ENCODE measurements at places on chromosomes 12 and 14.
A peak's percentile ranks its signal among the peaks of the same experiment; 100 is the strongest.

GRCh38 chr12:31440586-31440985 lies 114.6 kb upstream of the SINHCAF start:
- DNase-seq = no peak

DNA sequence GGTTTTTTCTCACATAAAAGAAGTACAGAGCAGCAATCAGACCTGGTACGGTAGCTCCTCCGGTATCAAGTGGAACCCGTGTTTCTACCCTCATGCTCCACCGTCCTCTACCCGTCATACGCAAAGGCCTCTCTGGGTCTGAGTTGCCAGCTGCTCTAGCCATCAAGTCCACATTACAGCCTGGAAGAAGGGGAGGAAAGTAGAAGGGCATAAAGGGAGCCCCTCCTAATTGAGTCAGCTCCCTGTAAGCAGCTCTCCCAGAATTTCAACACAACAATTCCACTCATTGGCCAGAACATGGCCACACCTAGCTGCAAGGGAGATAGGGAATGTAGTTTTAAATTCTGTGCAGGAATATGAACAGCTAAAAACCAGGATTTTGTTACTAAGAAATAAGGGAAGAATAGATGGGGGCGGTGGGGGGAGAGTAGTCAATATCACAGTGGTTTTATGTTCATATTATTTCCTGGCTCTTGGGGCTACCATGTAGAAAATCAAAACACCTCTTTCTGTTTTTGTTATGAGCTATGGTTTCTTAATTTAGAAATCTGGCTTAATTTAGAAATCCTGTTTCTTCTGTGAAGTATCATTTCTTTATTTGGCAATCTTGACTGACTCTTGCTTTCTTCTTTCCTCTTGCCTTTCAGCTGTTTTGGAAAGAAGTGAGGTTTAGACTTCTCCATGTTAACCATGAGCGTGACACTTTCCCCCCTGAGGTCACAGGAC lies 103.9 kb downstream of the AKAP6 start:
- DNase-seq = no peak

DNA sequence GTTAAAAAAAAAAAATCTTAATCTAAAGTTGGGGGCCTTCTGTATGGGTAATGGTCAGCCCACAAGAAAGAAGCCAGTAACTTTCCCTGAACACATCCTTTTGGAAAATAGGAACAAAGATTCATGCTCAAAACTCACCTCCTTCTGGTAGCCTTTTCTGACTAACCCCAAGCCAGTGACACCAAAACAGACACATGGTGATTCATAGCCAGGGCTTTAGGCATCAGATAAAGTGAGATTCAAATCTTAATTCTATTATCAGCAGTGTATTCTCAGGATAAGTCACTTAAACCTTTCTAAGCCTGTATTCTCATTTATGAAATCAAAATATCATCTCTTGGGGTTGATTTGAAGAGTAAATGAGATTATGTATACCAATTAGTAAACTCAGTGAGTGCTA lies 4.9 kb downstream of the ATP5MC2 start:
- no peak for DNase-seq

DNA sequence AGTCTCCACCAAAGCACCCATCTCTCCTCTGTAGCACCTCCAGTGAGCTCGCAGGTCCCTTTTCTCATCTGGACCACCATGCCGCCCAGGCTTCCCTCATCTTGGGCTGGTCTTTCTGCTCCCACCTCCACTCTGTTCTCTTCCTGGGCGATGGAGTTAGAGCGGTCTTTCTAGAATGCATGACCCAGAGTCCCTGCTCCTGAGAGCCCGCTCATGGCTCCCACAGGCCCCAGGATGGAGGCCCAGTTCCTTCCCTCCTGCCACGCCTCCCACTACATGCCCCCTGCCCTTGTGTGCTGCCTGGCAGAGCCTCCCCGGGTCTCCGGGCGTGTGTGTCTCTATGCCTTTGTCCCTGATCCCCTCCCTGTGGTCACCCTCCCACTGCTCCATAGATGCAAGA lies 100.7 kb upstream of the RTL1 start:
- no peak for DNase-seq

- DNase-seq = no peak
Measured at GRCh38 chr12:9169979-9170634, 38.1 kb downstream of the PZP start.

GRCh38 chr12:100450735-100451134 lies 22.9 kb upstream of the NR1H4 start:
- no peak for DNase-seq

DNA sequence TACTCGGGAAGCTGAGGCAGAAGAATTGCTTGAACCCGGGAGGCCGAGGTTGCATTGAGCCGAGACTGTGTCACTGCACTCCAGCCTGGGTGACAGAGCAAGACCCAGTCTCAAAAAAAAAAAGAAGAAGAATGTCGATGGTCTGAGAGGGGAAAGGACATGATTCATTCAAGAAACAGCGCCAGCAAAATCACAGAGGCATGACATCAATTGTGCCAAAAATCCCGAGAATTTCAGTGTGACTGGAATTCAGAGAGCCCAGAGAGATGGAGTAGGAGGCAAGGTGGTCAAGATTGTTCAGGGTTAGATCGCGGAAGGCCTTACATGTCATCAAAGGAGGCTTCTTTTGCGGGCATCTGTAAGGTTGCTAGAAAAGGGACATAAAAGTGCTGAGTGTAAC lies 483.3 kb downstream of the VRK1 start:
- no peak for DNase-seq

DNA sequence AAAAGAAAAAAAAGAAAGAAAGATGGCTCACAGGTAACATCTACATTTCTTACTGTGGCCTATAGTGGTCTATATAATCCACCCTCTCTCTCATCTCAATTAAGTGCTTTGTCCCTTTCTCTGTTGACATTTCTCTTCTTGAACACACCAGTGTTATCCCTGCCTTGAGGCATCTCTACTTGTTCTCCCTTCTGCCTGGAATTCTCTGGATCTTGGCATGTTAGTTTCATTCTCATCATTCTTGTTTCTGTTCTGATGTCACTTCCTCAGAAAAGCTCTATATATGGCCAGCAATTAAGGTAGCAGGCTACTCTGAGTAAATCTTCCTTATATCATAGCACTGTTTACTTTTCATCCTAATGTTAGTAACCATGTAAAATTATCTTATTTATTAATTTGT lies 155.7 kb upstream of the PDZRN4 start:
- DNase-seq = no peak

- DNase-seq = peak; percentile 81
Measured at GRCh38 chr12:12813120-12814101, at the start of gene DDX47. TSS of gene DDX47 (plus strand) at chr12:12813346. CDS start at chr12:12813368, 22 bp downstream.

- DNase-seq = no peak
Measured at GRCh38 chr12:48681399-48681709, 684 bp downstream of the KANSL2 start.

DNA sequence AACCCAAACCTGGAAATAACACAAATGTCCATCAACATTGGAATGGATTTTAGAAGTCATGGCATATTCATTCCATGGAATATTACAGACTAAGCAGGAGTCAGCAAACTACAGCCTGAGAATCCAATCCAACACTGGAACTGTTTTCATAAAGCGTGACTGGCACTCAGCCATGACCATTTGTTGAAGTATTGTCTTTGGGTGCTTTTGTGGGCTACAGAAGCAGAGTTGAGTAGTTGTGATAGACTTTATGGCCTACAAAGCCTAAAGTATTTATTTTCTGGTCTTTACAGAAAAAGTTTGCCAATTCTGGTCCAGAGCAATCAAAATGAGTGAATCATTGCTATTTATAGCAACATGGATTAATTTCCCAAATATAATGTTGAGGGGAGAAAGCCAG lies 34.5 kb upstream of the FRS2 start:
- no peak for DNase-seq

- peak; percentile 56 for DNase-seq
Measured at GRCh38 chr14:75720842-75721498, 59.9 kb downstream of the TTLL5 start.

DNA sequence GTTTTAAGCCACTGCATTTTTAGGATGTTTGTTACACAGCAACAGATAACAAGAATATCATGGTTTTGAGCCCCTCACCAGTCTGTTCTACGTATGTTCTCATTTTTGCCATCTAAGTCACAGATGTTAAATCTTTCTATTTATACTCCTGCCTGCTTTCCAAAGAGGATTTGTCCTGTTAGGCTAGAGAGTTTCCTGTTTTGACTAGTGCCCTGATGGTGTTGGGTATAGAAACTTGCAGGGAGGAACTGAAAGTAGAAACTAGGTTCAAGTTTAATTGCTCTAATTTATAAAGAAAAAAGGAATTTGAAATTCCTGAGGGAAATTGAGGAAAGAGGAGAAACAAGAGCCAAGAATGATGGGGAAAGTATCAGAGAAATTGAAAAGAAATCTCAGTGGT lies 74.4 kb upstream of the COCH start:
- no peak for DNase-seq

DNA sequence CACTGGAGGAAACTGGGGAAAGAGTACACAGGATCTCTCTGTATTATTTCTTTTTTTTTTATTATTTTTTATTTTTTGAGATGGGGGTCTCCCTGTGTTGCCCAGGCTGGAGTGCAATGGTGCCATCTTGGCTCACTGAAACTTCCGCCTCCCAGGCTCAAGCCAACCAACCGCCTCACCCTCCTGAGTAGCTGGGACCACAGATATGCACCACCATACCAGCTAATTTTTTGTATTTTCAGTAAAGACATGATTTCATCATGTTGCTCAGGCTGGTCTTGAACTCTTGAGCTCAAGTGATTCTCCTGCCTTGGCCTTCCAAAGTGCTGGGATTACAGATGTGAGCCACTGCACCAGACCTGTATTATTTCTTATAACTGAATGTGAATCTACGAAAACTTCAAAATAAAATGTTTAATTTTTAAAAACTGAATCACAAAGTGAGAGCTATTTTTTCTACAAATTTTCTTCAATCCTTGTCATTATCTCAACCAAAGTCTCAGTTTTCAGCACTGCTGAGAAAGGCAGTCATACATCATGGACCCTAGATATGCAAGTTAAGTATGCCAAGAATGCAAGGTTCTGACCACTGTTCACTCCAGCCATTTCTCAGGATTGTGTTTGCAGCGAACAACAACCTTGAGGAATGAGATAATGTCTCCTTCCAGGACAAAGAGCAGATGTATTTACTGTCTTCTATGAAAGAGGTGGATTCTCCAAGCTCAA lies 2.4 kb downstream of the EAPP start:
- DNase-seq = no peak

DNA sequence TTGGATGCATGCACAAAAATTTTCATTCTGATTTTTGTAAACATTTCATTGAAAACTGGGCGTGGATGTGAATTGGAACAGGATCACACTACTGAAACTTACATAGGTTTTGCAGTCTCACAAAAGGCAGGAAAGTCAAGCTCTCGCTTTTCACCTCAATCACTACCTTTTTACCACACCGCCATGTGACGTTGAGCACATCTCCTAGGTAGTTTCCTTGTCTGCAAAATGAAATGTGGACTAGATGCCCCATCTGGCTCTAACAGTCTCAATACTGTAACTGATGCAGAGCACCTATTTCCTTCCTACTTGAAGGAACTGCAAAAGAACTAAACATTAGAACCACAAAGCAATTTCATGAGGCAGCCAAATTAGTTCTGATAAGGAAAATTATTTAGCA lies 4.4 kb upstream of the YY1 start:
- no peak for DNase-seq

GRCh38 chr12:111171832-111172231 lies 197.1 kb downstream of the PHETA1 start:
- DNase-seq = no peak

DNA sequence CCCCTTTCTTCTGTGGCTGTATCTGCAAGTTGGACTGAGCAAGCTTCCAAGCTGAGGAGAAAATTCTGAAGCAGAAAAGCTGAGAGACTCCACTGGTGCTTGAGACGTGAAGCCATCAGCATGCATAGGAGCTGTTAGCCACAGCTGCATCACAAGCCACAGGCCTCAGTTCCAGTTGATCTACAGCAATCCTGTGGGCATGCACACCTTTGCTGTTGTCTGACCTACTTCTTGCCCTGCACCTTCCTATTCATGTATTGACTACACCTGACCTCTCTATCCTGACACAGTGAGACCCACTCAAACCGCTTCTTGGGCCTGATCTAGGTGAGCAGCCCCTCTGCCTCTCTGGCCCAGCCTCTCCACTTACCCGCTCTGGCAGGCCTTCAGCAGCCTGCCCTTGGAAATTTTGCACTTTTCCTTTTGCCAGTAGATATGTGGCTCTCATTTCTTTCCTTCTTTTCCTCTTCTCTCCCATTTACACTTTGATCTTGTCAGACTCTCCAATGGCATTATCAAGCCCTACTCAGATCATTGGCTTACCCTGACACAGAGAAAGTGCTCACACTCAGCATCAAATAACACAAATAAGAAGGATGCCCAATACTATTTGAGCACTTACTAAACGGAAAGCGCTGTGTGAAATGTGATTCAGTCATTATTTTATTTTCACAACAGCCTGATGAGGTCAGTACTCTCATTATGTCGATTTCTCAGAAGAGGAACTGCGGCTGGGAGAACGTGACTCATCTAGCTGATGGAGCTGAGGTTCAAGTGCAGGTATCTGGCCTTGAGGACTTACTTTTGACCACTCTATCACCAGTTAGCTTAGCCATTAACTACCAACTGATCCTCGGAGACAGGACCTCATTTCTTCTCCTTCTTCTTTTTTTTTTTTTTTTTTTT lies 21.9 kb upstream of the PTGR2 start:
- DNase-seq = no peak

DNA sequence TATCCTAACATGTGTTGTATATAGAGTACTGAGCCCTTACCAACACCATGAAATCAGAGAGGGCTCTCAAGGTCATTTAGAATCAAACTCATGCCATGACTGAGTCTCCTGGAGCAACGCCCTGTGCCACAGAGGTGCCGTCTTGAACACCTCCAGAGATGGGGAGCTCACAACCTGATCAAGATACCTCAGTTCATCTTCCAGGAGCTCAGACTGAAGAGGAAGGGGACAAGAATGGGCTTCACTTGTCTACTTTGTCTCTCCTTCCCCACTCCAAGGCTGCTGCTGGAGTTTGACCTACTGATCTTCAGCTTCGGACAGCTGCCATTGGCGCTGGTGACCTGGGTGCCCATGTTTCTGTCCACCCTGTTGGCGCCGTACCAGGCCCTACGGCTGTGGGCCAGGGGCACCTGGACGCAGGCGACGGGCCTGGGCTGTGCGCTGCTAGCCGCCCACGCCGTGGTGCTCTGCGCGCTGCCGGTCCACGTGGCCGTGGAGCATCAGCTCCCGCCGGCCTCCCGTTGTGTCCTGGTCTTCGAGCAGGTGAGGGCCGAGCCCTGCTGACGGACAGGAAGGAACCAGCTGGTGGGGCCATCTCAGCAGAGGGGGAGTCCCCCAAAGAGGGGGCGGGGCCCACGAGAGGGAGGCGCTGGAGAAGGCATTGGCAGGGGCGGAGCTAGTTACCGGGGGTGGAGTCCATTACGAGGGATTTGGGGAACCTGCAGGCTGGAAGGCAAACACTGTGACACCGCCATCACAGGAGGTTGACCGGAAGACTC lies 12.0 kb downstream of the SOAT2 start:
- DNase-seq = no peak

- DNase-seq = no peak
Measured at GRCh38 chr14:88790501-88791251, 2.1 kb downstream of the EML5 start.

GRCh38 chr14:73728717-73729330 lies 14.6 kb upstream of the PNMA1 start:
- DNase-seq = peak; percentile 58

- peak; percentile 46 for DNase-seq
Measured at GRCh38 chr14:55354500-55354899, 57.1 kb downstream of the ATG14 start.

All from occipital lobe (tissue), 3 donors.